ENCODE measurements at places on chromosomes 2 and 18.

- no peak overlapping the region for H3K27ac ChIP-seq
- no peaks in the 10 kb centered on the region for H3K36me3 ChIP-seq
- no peaks in the 10 kb centered on the region for H3K27me3 ChIP-seq
- no peaks in the 10 kb centered on the region for H3K4me1 ChIP-seq
These were observed 310.2 kb upstream of the REG3G start for GRCh38 chr2:78715293-78715692.

GRCh38 chr2:207230261-207231105, 64.7 kb upstream of the KLF7 start:
- peaks cover 6% of the 10 kb centered on the region for H3K36me3 ChIP-seq
- no peak for DNase-seq
- H3K4me1 ChIP-seq, result peaks cover 21% of the 10 kb centered on the region
- H3K27me3 ChIP-seq, result peaks cover 23% of the 10 kb centered on the region
- H3K4me3 ChIP-seq, result peak overlapping the region; percentile 10

DNA sequence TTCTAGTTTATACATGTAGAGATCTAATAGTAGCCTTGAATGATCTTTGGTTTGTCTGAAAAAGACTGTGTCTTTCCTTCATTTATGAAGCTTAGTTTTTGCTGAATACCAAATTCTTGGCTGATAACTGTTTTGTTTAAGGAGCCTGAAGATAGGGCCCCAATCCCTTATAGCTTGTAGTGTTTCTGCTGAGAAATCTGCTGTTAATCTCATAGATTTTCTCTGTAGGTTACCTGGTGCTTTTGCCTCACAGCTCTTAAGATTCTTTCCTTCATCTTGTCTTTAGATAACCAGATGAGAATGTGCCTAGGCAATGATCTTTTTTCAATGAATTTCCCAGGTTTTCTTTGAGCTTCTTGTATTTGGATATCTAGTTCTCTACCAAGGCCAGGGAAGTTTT, 562.1 kb downstream of the XIRP2 start:
- peaks cover 10% of the 10 kb centered on the region for H3K36me3 ChIP-seq
- no peaks in the 10 kb centered on the region for H3K4me1 ChIP-seq
- H3K27ac ChIP-seq, result no peak overlapping the region
- no peak overlapping the region for H3K4me3 ChIP-seq
- no peak for DNase-seq
- H3K27me3 ChIP-seq, result no peaks in the 10 kb centered on the region

GRCh38 chr2:208148803-208149202, 2.8 kb upstream of the CRYGB start:
- H3K4me3 ChIP-seq, result no peak overlapping the region
- no peak overlapping the region for H3K27ac ChIP-seq
- H3K4me1 ChIP-seq, result no peaks in the 10 kb centered on the region
- no peak for DNase-seq

DNA sequence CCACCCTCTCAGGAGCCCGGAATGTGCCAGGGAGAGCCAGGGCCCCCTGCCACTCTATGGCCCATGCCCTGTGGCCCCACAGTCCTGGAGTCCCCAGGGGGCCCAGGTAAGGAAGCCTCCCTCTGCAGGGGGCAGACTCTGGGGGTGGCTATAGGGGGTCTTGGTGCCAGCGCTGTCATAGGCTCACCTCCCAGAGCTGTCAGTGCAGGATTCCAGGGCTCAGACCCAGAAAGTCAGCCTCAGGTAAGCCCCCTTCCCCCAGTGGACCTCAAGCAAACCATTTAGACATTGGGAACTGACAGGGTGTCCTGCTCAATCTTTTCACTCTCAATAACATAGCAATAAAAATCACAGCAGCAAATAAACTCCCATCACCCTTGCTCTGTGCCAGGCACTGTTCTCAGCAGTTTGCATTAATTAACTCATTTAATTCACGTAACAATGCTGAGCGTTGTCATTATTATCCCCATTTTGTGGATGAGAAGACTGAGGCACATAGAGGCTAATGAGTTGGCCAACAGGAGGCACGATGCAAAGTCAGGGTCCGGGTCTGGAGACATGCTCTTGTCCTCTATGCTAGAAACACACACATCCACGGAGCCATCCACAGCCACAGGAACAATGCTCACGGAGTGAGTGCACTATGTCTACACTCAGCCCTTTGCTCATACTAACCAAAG, 79.6 kb downstream of the TNS1 start:
- H3K27ac ChIP-seq, result no peak overlapping the region
- H3K4me1 ChIP-seq, result no peaks in the 10 kb centered on the region
- H3K36me3 ChIP-seq, result no peaks in the 10 kb centered on the region
- peaks cover 6% of the 10 kb centered on the region for H3K27me3 ChIP-seq
- no peak for DNase-seq
- no peak overlapping the region for H3K4me3 ChIP-seq

DNA sequence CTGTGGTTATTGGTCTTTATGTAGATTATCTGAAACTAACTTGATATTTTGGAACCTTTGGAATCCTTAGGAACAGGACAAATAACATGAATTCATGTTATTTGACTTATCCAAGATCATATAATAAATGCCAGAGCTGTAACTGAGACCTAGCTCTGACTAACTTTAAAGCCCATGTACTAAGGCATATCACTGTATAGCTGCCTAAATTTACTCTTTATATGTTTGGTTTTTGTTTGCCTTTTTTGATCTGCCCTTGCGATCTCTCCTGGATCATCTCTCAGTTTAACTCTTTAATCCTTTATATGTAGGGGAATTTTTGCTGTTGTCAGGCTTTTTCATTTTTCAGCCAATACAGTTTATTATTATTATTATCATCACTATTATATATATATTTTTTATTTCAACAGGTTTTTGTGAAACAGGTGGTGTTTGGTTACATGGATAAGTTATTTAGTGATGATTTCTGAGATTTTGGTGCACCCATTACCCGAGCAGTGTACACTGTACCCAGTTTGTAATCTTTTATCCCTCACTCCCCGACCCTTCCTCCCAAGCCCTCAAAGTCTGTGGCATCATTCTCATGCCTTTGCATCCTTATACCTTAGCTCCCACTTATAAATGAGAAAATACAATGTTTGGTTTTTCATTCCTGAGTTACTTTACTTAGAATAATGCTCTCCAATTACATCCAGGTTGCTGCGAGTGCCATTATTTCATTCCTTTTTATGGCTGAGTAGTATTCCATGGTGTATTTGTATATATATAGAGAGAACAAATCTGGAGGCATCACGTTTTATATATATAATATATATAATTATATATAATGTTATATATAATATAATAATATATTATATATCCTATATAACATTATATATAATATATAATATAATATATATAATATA, 48.9 kb downstream of the APLF start:
- H3K4me3 ChIP-seq, result no peak overlapping the region
- H3K36me3 ChIP-seq, result no peaks in the 10 kb centered on the region
- H3K27ac ChIP-seq, result no peak overlapping the region
- no peaks in the 10 kb centered on the region for H3K4me1 ChIP-seq
- no peaks in the 10 kb centered on the region for H3K27me3 ChIP-seq

DNA sequence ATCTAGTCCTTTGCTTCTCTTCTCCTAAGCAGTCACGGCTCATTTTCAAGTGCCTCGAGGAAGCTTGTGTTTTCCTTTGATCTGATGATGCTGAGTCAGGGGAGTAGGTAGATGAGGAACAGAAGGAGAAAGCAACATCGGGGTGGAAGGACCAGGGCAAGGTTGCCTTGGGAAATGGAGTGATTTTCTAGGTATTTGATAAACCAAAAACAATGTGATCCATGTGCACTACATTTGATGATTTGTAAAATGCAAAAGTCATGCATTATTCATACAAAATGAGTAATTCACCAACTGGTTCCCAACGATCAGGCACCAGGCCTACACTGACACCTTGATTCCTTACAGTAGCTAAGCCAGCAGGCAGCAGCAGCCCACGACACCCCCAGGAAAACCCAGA, 205.3 kb downstream of the ANAPC1 start:
- H3K27me3 ChIP-seq, result no peaks in the 10 kb centered on the region
- H3K27ac ChIP-seq, result no peak overlapping the region
- H3K4me1 ChIP-seq, result peaks cover 7% of the 10 kb centered on the region

- DNase-seq, result no peak
- no peak overlapping the region for H3K4me3 ChIP-seq
- peaks cover 32% of the 10 kb centered on the region for H3K27me3 ChIP-seq
- H3K4me1 ChIP-seq, result peaks cover 9% of the 10 kb centered on the region
- no peaks in the 10 kb centered on the region for H3K36me3 ChIP-seq
These were observed 44.8 kb upstream of the MAP3K20 start for GRCh38 chr2:173030561-173031490.

- no peak for DNase-seq
- H3K36me3 ChIP-seq, result no peaks in the 10 kb centered on the region
- peaks cover 11% of the 10 kb centered on the region for H3K27me3 ChIP-seq
- H3K4me1 ChIP-seq, result no peaks in the 10 kb centered on the region
These were observed 58.3 kb downstream of the LDLRAD4 start for GRCh38 chr18:13276530-13277520.

- H3K27ac ChIP-seq, result no peak overlapping the region
- H3K36me3 ChIP-seq, result peaks cover 23% of the 10 kb centered on the region
- H3K27me3 ChIP-seq, result no peaks in the 10 kb centered on the region
- no peak for DNase-seq
- H3K4me1 ChIP-seq, result peaks cover 18% of the 10 kb centered on the region
- H3K4me3 ChIP-seq, result no peak overlapping the region
These were observed 21.0 kb upstream of the GLS start for GRCh38 chr2:190859347-190860297.

GRCh38 chr18:21513292-21513691, 87.2 kb downstream of the ESCO1 start:
- H3K27me3 ChIP-seq, result no peaks in the 10 kb centered on the region
- no peak overlapping the region for H3K27ac ChIP-seq
- H3K36me3 ChIP-seq, result peaks cover 14% of the 10 kb centered on the region
- H3K4me1 ChIP-seq, result no peaks in the 10 kb centered on the region
- no peak overlapping the region for H3K4me3 ChIP-seq

- no peak overlapping the region for H3K27ac ChIP-seq
- H3K36me3 ChIP-seq, result peaks cover 4% of the 10 kb centered on the region
- H3K4me1 ChIP-seq, result no peaks in the 10 kb centered on the region
- peaks cover 4% of the 10 kb centered on the region for H3K27me3 ChIP-seq
- DNase-seq, result no peak
These were observed 281.8 kb upstream of the ZEB2 start for GRCh38 chr2:144801766-144802165.

DNA sequence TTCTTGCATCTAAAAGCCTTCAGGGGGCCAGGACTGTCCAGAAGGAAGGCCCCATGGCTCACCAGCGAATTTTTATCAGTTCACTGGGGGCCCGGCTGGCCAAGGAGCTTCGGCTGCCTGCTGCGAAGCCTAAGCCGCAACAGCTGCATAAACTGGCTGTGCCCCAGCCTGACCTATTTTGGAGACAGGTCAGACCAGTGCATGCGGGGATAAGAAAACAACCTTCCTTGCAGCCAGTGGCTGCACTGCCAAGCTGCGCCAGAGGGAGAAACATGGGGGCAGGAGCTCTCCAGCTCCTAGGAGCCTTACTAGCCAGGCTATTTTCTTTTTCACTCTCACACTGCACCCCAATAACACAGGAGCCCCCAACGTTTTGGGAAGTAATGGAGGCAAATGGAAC, 15.2 kb downstream of the PAX3 start:
- no peaks in the 10 kb centered on the region for H3K36me3 ChIP-seq
- H3K4me1 ChIP-seq, result no peaks in the 10 kb centered on the region
- peaks cover 35% of the 10 kb centered on the region for H3K27me3 ChIP-seq
- DNase-seq, result no peak

DNA sequence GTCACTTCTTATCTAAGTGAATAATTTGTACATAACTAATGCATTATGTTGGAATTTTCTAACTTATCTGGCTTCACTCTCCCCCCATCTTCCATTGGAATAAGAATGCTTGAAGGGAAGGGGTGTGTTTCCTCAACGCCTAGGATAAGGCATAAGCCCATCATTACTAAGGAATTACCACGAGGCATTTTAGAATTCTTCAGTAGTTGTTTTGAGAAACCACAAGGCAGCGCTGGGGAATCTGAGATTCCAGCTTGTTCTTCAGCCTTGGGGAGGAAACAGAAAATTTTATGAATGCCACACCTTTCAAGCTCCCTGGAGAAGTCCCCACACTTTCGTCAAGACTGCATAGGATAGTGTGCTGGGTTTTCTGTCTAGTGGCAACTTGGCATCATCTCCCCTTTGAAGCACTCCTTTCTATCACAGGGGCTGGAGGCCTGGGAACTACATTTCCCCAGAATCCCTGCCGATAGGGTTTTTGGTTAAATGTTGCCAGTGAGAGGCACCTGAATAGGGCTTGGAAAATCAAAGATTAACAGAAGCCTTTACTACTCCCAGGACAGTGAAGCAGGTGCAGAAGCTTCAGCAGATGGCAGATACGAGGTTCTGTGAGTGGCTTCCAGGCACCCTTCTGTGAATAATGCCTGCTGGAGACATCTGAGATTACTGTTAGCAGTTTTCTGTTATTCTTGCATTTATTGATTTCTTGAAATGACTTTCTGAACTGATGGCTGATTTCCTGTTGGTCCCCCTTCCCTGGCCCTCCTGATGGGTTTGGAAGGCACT, 192.7 kb upstream of the REV1 start:
- no peak for DNase-seq
- H3K4me1 ChIP-seq, result no peaks in the 10 kb centered on the region

GRCh38 chr2:10985260-10985659, 73.5 kb downstream of the KCNF1 start:
- no peaks in the 10 kb centered on the region for H3K27me3 ChIP-seq
- DNase-seq, result no peak
- H3K27ac ChIP-seq, result no peak overlapping the region
- no peaks in the 10 kb centered on the region for H3K36me3 ChIP-seq
- no peaks in the 10 kb centered on the region for H3K4me1 ChIP-seq

- H3K27me3 ChIP-seq, result peaks cover 6% of the 10 kb centered on the region
- H3K27ac ChIP-seq, result no peak overlapping the region
- H3K4me1 ChIP-seq, result no peaks in the 10 kb centered on the region
- no peak for DNase-seq
These were observed 81.1 kb upstream of the CAVIN2 start for GRCh38 chr2:191927991-191928390.

- H3K4me1 ChIP-seq, result peaks cover 11% of the 10 kb centered on the region
- no peak for DNase-seq
- H3K4me3 ChIP-seq, result no peak overlapping the region
- H3K27ac ChIP-seq, result no peak overlapping the region
These were observed 22.6 kb upstream of the FAP start for GRCh38 chr2:162265666-162266459.

DNA sequence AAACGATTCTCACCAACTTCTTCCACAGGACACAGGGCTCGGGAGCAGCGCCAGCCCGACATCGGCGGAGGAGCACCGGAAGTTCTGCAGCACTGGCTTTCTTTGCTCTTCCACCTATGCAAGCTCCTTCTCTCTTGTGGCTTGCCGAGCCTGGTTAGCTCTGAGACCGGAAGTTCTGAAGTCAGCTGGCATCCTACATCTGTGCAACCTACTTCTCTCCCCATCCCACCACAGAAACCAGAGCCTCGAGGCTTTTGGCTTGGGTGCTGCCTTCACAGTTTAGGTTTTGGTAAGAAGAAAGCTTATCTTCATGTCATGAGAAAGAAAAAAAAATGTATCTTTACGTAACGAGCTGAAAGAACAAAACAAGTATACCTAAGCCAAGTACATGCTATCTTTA, 111.7 kb downstream of the ANKRD44 start:
- H3K4me3 ChIP-seq, result peak overlapping the region; percentile 97
- H3K27me3 ChIP-seq, result no peaks in the 10 kb centered on the region
- H3K4me1 ChIP-seq, result peaks cover 74% of the 10 kb centered on the region
- peaks cover 14% of the 10 kb centered on the region for H3K36me3 ChIP-seq

Measured in natural killer cell treated with Interleukin-12 subunit alpha and Interleukin-12 subunit beta and Interleukin-15 and Interleukin-18, amount 100 ng/mL, for 72 hours (primary cell).